ENCODE measurements at places on chromosomes 4 and X.

- no peak for DNase-seq
Measured at GRCh38 chrX:106203315-106203714, 35.2 kb downstream of the PWWP3B start.

DNA sequence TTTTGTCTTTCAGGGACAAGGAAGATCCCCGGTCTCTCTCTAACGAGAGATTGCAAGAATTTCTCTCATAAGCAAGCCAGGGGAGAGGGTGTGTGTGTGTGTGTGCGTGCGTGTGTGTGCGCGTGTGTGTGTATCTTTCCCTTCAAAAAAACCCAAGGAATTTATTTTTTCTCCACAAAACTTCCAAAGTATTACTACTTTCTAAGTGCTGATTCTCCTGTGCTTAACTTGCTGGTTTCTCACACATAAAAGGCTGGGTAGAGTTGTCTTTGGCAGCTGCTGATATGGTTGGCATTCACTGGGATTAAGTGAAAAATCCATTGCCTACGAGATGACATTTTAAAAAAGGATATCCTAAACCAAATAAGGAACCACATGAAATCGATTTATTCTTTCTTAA, 435.7 kb downstream of the RAPGEF2 start:
- DNase-seq, result no peak

GRCh38 chr4:72383439-72383838, 185.6 kb downstream of the ADAMTS3 start:
- DNase-seq, result no peak

GRCh38 chr4:98586962-98587354, 71.5 kb downstream of the TSPAN5 start:
- no peak for DNase-seq

DNA sequence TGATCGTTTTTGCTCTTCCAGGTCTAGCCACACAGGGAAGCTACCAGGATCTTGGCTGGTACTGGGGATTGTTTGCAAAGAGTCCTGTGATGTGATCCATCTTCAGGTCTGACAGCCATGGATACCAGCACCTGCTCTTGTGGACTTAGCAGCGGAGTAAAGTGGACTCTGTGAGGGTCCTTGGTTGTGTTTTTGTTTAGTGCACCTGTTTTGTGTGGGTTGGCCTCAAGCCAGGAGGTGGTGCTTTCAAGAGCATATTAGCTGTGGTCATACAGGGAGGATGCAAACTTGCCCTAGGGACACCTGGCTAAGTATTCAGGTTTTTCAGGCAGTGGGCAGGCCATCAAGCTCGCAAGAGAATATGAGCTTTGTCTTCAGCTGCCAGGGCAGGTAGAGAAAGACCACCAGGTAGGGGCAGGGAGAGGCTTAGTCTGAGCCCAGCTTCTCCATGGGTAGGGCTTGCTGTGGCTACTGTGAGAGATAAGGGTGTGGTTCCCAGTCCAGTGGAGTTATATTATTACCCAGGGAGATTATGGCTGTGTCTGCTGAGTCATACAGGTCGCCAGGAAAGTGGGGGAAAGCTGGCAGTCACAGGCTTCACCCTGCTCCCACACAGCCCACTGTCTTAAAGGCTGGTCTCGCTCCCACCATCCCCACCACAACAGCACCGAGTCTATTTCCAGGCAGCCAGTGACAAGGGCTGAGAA, 293.7 kb downstream of the PCDH18 start:
- no peak for DNase-seq

GRCh38 chr4:92455951-92456350, 152.2 kb downstream of the GRID2 start:
- DNase-seq, result no peak

DNA sequence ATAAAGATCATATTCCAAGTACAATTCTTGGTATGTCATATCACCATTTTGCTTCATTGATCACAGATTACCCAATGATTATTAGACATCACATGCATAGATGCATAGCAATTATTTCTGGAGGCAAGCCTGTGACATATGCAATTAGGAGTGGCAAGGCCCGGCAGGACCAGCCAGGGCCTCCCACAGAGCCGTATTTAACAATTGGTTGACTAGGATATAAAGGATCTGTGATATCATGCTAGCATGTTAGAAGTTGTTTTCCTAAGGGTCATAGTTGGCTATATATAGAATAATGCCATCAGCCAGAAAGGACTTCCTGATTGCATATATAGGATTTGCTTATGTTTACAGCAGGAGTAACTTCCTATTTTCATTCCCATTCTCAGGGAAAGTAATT, 103.5 kb upstream of the OTUD4 start:
- DNase-seq, result no peak

GRCh38 chr4:5710065-5710960, 688 bp upstream of the EVC start:
- peak; percentile 32 for DNase-seq

GRCh38 chrX:39472161-39472560, 625.6 kb downstream of the BCOR start:
- DNase-seq, result no peak

- no peak for DNase-seq
Measured at GRCh38 chr4:75229806-75230570, 284.2 kb downstream of the RCHY1 start.

DNA sequence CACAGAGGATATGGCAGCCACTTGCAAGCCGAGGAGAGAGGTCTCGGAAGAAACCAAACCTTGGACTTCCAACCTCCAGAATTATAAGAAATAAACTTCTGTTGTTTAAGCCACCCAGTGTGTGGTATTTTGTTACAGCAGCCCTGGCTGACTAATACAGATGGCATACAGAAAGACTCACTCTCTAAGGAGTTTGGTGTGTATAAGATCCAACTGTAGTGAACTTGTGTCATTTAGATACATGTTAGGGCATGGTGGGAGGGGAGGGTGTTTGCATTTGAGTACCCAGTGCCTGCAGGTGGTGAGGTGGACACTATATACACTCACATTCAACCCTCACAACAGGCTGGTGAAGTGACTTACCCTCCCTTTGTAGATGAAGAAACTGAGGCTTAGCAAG, 233.2 kb upstream of the KLF3 start:
- no peak for DNase-seq

GRCh38 chr4:189510601-189511000, 430.1 kb upstream of the FRG1 start:
- DNase-seq, result no peak

GRCh38 chr4:40418430-40419230, 83.5 kb downstream of the CHRNA9 start:
- no peak for DNase-seq

- DNase-seq, result peak; percentile 42
Measured at GRCh38 chr4:79225360-79225759, 100.5 kb downstream of the NAA11 start.

GRCh38 chr4:34935739-34936138, 1308.6 kb downstream of the ARAP2 start:
- no peak for DNase-seq

DNA sequence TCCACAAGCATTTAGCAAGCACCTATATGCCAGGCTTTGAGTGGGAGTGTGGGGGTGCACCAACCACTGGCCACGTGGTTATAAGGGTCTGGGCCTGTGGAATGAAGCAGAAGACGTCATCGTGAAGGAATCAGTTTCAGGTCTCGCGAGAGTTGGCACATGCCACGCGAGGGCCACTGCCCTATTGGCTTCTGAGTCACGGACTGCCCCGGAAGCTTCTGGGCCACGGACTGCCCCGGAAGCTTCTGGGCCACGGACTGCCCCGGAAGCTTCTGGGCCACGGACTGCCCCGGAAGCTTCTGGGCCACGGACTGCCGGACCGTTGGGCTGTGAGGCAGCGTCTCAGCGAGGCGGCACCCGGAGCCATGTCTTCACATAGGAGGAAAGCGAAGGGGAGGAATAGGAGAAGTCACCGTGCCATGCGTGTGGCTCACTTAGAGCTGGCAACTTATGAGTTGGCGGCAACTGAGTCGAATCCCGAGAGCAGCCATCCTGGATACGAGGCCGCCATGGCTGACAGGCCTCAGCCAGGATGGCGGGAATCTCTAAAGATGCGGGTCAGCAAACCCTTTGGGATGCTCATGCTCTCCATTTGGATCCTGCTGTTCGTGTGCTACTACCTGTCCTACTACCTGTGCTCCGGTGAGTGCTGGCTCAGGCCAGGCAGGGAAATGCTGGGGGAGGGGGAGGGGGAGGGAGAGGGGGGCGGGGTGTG, at the start of gene FMR1NB:
Gene FMR1NB (plus strand): TSS at position 300 of the 715 bp plus-strand sequence. CDS start 66 bp downstream, at position 366.
- DNase-seq, result no peak

DNA sequence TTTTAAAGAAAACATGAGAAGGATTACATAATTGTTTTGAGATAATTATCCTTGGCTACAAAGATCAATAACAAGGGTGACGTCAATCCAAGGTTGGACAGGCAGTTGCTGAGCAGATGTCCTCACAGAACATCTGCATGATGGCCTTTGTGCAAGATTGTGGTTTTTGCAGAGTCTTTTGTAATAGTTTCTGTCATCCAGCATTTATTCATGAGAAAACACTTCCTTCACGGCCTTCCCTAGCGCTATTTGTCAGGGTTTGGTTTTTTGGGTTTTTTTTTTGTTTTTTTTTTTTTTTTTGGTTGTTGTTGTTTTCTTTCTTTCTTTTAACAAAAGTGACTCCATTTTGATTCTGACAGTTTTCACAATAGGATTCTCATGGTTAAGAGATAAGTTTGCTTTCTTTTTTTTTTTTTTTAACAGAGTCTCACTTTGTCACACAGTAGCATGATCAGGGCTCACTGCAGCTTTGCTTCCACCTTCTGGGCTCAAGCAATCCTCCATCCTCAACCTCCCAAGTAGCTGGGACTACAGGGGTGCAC, 31.5 kb upstream of the ELF2 start:
- DNase-seq, result no peak

DNA sequence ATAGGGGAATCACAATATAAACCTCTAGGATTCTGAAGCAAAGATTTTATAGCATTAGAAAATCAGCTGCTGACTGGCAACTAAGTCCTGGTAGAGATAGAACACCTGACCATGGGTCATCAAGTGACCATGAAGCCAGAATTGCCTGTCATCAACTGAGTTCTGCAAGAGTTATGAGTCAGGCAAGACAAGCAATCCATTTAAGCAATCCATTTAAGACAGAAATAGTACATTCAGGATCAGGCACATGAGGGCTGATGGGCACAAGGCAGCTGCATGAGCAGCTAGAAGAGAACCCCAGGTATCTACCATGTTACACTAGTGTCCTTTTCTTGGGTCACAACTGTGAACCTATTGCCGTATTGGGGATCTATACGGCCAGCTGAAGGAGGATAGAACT, 98.9 kb downstream of the SPRY1 start:
- no peak for DNase-seq

GRCh38 chr4:138405934-138406567, 163.9 kb upstream of the SLC7A11 start:
- no peak for DNase-seq

DNA sequence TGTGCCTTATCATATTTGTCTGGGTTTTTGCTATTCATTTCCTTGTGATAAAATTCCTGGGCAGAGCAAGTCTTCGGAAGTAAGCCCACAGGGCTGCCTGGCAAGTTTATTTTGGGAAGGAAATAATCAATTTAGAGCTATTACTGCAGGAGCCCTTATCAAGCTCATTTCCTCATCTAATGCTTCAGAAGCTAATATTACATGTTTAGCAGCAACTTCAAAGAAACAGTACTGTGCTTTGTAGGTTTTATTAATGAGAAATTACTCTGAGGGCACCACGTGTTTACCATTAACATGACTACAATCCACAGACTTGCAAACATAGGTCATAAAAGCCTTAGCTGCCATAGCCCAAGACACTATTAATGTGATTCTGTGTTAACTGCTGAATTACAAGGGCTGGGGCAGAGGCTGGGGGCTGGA, 540.0 kb downstream of the SPRY1 start:
- no peak for DNase-seq

GRCh38 chr4:7138223-7139166, 53.8 kb upstream of the SORCS2 start:
- no peak for DNase-seq

DNA sequence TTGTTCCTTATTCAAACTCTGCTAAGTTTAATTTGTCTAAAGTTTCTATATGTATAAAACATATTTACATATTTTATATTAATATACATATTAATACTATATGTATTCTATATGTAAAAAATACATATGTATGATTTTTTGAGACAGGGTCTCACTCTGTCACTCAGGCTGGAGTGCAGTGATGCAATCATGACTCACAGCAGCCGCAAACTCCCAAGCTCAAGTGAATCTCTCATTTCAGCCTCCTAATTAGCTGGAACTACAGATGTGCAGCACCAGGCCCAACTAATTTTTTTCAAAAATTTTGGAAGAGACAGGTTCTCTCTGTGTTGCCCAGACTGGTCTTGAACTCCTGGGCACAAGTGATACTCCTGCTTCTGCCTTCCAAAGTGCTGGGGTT, 684.9 kb downstream of the TRAM1L1 start:
- DNase-seq, result no peak

DNA sequence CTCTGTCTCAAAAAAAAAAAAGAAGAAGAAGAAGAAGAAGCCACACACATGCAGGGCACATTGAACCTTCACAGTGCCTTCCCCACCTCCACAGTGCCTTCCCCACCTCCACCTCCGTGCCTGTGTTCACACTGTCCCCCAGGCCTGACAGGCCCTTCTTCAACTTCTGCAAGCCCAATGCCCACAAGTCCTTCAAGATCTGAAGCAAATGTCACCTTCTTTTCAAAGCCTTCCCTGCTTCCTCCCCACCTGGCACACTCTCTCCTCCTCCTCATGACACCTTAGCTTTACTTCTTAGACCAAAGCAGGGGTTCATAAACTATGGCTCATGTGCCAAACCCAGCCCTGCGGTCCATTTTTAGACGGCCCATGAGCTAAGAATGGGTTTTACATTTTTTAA, 19.9 kb downstream of the ELF4 start:
- DNase-seq, result no peak

- no peak for DNase-seq
Measured at GRCh38 chr4:60588556-60588955, 611.6 kb upstream of the ADGRL3 start.

- no peak for DNase-seq
Measured at GRCh38 chr4:109645874-109646710, 57.2 kb downstream of the CASP6 start.

GRCh38 chrX:114581528-114582263, 2.2 kb upstream of the HTR2C start:
- no peak for DNase-seq
